T-helper 2 cell treated with Interferon-gamma antibody and Interleukin-4, amounts not matched to agents 5 μg/mL and 100 μg/mL, for 36 hours (primary cell): ENCODE measurements at places on chromosomes 1 and 21.

DNA sequence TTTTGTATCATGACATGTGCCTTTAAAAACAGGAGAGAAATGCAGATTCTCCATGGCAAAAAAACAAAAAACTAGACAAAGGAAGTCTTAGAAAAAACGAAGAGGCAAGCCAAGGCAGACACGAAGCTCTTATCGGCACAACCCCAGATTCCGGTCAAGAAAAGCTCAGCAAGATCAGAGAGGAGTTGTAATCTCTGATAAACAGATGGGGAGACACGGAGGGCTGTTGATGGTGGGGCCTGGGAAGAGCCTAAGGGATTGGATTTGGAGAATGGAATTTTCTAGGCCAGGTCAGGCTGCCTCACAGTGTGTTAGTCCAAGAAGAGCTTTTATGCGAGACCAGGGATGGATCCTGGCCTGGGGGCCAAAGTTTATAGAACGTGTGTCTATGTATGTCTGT is 96.2 kb upstream of the AKT3 start:
- DNase-seq = no peak

DNA sequence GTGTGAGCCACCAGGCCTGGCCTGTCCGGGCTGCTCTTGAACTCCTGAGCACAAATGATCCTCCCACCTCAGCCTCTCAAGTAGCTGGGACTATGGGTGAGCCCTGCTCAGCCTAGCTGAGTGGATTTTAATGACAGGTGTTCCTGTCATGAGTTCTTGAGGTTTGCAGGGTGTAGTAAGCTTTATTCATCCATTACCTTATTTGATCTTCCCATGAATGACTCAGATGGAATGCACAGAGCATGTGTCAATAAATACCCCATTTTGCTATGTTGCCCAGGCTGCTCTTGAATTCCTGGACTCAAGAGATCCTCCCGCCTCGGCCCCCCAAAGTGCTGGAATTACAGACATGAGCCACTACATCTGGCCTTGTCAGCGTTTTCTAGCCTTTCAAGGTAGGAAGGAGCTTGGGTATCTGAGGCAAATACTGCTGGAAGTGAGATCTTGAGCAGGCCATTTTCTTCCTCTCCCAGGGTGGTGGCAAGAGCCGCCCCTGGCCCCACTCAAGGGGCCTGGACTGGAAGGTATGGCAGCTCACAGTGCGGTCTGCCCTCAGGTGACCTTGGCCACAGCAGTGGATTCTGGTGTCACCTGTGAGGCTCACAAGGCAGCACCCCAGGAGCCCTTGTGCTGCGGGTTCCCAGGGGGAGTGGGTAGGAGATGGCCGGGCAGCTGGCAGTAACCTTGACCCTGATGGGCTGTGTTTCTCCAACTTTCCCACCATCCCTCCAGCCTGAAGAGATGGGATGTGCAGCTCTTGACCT is 20.0 kb downstream of the PIK3CD start:
- no peak for DNase-seq

DNA sequence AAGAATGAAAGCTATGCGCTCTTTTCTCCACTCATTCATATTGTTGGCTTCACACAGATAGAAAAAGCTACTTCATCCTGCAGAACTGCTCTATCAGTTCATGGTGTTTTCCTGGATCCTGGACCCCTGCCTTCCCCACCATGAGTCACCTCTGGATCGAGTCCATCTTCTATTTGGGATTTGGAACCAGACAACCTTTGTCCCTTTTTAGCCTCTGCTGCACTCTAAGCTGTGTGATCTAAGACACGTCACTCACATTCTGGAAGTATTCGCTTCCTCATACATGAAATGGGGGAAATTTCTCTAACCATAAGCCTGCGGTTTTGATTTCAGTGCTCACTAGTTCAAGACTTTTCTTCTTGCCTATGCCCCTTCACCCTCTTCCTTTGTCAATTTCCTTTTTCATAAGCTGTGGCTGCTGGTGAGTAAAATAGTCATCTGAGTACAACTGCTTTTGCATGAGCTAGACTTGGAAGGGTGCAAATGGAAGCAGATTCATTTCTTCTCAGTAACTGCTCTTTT is 14.1 kb upstream of the DEGS1 start:
- peak; percentile 68 for DNase-seq

DNA sequence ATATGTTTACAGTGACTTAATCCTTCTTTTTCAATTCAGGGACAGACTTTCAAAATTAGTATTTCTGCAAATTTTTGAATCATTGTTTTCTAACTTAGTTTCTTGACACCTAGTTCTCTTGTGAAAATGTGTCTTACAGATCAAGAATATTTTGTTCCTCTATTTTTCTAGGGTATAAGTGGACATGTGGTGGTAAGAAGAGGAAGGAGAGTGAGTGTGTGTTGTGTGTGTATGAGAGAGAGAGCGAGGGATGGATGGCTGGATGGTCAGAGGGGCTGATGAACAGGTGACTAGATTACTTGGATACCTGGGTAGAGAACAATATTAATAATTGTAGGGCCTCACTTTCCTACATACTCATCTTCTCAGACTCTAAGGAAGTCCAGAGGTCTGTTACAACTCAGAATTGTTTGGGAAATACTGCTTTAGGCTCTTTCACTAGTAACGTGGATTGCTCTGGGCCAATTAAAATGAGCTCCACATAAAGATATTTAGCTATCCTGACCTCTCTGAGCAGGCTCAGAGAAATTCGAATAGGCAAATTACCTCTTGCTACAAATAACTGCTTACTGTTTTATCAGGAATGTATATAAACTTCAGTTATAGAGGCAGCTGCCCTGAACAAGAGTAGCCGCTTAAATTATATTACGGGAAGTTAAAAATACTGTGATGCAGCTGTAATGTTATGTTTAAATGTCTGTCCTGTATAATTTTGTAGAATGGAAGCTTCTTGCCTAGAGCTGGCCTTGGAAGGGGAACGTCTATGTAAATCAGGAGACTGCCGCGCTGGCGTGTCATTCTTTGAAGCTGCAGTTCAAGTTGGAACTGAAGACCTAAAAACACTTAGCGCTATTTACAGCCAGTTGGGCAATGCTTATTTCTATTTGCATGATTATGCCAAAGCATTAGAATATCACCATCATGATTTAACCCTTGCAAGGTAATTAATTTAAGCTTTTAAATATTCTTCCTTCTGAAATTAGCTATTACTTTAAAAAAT is 19.7 kb downstream of the GPSM2 start:
- DNase-seq = no peak

DNA sequence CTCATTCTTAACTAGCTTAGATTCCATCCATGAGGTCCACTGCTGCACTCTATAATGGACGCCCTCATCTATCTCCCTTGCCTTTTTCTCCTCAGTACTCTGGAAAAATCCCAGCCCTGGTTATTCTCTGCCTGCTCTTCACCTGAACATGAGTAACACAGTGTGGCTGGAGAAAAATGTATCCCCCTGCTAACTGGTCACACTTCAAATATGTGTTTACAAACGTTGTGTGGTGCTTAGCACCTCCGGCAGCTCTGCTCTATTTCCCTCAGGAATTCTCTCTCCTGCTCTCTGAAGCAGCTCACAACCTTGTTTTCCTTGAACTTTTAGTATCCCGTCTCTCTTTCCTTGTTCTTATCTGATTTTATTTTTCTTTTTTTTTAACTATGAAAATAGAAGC is 4.1 kb downstream of the SCCPDH start:
- DNase-seq = no peak

DNA sequence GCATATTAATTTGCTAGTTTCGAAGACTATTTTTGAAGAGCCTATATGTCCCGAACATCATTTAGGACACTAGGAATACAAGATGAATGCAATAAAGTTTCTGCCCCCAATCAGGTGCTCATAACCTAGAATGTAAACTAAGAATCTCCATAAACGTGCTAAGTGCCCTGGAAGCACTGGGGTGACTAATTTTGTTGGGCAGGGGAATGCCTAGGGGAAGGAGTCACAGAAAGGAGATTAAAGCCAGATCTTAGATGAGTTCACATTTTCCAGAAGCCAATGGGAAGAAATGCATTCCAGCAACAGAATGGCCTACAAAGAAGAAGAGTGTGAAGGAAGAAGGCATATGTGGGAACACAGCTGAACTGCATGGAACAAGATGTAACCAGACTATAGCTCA is 19.5 kb downstream of the SCYL3 start:
- DNase-seq = no peak

DNA sequence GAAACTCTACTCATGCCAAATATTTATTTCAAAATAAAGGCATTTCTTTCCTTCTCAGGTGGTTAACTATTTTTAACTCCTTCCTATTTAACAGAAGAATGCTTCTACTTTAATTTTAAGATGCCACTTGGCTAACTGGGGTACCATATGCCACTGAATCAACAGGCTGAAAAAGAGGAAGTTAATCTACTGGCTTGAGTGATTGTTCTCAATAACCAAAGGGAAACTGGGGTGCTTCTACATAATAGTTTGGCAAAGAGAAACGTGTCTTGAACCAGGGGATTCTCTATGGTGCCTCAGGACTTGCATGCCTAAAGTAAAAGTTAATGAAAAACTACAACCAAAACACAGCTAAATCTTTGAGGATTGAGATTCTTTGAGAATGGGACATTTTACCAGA is 142.6 kb downstream of the DENND1B start:
- no peak for DNase-seq

- DNase-seq = no peak
These were observed 1.0 kb upstream of the NADK start for GRCh38 chr1:1779320-1779675.

DNA sequence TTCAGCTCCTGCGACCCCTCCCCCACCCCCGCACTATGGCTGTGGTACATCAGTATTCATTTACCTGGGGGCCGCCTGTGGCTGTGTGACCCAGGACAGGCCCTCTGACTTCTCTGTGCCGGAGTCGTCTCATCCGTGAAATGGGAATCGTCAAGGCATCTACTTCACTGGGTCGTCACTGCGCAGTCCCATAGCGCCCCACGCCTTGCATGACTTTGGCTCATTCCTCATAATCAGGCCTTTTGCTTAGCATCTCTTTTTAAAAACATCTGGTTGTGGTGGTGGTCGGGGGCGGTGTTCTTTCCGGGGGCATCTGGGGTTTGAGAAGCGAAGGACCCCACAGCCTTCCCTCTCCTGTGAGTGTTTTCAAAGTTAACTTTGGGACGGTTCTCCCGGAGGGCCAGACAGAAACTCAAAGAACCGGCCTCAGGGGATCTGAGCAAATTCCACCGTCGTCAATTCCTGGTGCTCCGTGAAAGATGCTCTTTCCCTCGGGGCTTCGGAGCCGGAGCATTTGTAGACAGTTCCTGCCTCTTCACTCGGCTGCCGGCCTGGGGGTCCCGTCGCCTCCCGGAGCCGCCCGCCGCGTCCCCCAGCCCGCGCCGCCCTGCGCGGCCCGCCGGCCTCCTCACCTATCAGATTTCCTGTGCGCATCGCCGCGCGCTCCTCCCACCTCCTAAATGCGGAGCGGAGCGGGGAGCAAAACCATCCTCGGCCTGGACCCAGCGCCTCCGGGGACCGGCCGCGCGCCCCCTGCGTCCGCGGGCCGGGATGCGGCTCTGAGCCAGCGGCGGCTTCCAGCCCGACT is at the start of gene B3GALT5:
Gene B3GALT5, plus strand, starts transcription at position 708 of the 808 bp plus-strand sequence. CDS start 47,620 bp downstream, outside the sequence.
- DNase-seq = no peak

- no peak for DNase-seq
These were observed 84.8 kb downstream of the HUNK start for GRCh38 chr21:31957631-31958030.

- DNase-seq = no peak
These were observed 57.1 kb downstream of the ZC3H11B start for GRCh38 chr1:219555806-219556205.

DNA sequence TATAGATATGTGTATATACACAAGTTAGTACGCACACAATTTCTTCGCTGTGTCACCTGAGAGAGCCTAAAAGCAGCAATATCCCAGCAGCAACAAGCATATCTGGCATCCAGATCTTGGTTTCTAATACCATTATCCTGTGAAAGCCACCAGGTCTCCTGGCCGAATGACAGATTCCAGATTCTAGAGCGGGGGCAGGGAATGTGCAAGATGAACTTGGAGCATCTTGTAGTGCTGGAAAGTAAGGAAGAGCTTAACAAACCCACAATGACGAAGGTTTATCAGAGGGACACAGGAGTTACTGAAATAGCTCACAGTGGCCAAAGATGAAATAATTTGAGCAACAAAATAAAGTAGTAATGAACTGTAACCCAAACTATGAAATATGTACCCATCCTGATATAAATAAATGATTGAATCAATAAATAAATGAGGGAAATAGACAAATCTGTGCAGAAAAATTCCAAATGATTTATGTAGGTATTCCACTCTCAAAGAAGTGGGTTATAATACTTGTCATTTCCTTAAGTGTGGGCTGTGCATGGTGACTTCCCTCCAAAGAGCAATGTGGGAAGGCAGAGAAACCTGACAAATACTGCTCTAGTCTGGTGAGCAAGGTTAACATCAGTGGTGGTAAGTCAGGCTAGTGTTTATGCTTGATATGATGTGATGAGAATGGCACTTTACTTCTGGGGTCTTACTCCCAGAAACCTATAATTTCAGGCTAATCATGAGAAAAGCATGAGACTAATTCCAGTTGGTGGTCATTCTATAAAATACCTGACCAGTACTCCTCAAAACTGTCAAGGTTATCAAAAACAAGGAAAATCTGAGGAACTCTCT is 67.9 kb downstream of the LRRC8D start:
- no peak for DNase-seq

DNA sequence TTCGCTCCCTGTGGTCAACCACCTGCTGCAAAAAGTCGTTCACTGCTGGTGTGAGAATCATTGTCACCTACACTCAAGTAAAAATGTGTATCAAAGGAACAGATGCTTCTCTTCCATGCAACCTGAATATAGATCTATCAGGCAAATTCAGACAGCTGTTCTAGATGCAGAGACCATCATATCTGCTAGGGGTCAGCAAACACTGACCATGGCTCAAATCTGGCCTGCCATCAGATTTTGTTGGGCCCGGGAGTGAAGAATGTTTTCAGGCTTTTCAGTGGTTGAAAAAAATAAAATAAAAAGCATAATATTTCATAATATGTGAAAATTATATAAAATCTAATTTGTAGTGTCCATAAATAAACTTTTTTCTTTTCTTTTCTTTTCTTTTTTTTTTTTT is 199.6 kb downstream of the RGS7 start:
- no peak for DNase-seq

DNA sequence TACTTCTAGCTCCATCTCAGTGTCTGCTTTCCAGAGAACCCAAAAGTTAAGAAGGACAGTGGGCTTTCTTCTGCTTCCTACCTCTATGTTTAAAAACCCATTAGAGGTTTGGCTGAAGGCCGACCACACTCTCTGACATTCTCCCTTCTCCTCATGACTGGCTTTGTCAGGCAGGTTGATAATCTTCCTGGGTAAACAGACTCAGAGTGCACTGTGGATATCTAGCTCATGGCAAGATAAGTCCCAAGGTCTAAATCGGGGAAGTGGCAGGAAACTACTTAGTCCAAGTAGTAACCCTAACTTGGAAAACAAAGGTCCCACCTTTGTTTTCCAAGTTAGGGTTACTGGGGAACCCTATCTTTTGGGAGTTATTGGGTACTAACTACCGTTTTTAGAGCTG is 161.9 kb upstream of the SPAG17 start:
- no peak for DNase-seq

GRCh38 chr1:55654171-55654570 is 439.0 kb upstream of the USP24 start:
- no peak for DNase-seq

DNA sequence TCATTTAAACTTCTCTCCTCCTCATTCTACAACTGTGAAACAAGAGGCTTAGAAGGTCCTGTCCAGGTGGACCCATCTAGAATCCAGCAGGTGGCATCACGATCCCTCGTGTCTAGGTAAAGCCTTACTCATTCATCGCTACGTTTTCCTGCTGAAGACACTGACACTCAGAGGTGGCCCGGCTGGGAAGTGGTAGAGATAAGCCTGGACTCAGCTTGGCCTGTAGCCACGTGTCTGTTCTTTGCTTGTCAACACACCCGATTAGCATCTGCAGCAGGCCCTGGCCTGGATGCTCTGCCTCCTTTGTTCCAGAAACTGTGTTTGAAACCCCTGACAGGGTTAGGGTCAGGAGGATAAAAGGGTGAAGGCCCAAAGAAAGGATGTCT is 43.4 kb downstream of the PARP1 start:
- DNase-seq = no peak
